ENCODE measurements at places on chromosomes 6 and 20. TPM values are rescaled to one million over a fixed set of nuclear protein-coding genes. Genes with fewer than 3 reads are reported as not detected.

The ULBP3 gene
- total RNA-seq, result 3.9 TPM

The BCAS1 gene
- 3.4 TPM for total RNA-seq

- no peak for DNase-seq
Observed at GRCh38 chr6:142950291-142950690, 5.3 kb upstream of the HIVEP2 start.

GRCh38 chr20:53794529-53795115, 201.0 kb upstream of the ZNF217 start:
- no peak for DNase-seq

The TAAR2 gene
- not detected for total RNA-seq

DNA sequence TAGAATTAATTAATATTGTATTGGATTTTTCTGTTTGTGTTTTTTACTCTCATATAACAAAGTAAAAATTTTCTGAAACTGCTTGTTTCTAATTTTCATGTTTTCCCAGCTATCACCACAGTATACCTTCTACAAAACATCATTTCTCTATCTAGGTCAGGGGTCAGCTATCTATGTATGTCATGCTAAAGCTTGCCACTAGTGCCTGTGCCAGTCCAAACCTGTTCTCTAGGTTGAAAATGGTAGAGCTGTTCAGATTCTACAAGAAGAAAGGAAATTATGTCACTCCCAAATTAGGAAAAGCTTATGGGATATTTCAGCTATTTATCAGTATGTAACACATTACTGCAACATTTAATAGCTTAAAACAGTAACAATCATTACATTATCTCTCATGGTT, 5.8 kb upstream of the ME1 start:
- DNase-seq, result no peak

GRCh38 chr6:51654647-51655046, 432.8 kb downstream of the PKHD1 start:
- no peak for DNase-seq

- DNase-seq, result no peak
Observed at GRCh38 chr20:52899041-52899608, 73.0 kb upstream of the TSHZ2 start.

GRCh38 chr20:63333241-63333836, 27.8 kb downstream of the CHRNA4 start:
- no peak for DNase-seq

The TREM2 gene
- total RNA-seq, result 0.59 TPM

- DNase-seq, result no peak
Observed at GRCh38 chr6:145904868-145905267, 59.3 kb downstream of the SHPRH start.

GRCh38 chr6:144544266-144544830, 259.2 kb downstream of the UTRN start:
- DNase-seq, result no peak

DNA sequence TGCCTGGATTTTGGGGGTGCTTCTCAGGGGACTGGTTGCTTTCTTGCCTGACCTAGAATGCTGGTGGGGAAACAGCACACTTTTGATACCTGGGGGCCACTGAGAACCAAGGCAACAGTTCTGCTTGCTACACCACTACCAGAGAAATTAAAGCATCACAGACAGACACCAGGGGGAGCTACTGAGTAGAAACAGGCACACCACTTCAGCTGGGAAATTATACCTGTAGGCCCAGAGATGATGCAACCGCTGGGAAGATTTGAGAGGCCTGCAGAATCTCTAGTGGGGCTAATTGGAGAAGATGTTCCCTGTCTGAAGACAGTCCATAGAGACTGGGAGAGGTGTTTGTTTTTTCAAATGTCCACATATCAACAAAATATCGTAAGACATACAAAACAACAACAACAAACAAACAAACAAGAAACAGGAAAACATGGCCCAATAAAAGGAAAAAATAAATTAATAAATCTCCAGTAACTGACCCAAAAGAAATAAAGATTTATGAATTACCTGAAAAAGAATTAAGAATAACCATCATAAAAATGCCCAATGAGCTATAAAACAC, 129.4 kb upstream of the RIN2 start:
- DNase-seq, result no peak

- DNase-seq, result no peak
Observed at GRCh38 chr6:1481286-1481685, 91.9 kb downstream of the FOXF2 start.

DNA sequence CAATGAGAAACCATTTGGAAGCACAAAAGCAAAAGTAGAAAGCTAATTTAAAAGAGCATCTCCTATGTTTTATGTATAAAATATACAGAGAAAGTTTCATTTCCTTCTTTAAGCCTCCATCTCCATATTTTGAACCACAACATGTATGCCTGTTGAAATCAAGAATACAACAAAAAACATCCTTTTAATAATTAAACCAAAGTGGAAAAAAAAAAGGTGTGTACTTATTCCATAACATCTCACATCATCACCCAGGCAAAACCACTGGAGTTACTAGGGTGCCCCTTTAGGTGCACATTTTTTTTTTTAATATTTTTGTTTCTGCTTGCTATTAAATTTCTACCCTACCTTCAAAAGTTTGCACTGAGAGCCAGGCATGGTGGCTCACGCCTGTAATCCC, 43.0 kb downstream of the EDN1 start:
- no peak for DNase-seq

GRCh38 chr20:41344477-41344876, 3.9 kb downstream of the LPIN3 start:
- no peak for DNase-seq

DNA sequence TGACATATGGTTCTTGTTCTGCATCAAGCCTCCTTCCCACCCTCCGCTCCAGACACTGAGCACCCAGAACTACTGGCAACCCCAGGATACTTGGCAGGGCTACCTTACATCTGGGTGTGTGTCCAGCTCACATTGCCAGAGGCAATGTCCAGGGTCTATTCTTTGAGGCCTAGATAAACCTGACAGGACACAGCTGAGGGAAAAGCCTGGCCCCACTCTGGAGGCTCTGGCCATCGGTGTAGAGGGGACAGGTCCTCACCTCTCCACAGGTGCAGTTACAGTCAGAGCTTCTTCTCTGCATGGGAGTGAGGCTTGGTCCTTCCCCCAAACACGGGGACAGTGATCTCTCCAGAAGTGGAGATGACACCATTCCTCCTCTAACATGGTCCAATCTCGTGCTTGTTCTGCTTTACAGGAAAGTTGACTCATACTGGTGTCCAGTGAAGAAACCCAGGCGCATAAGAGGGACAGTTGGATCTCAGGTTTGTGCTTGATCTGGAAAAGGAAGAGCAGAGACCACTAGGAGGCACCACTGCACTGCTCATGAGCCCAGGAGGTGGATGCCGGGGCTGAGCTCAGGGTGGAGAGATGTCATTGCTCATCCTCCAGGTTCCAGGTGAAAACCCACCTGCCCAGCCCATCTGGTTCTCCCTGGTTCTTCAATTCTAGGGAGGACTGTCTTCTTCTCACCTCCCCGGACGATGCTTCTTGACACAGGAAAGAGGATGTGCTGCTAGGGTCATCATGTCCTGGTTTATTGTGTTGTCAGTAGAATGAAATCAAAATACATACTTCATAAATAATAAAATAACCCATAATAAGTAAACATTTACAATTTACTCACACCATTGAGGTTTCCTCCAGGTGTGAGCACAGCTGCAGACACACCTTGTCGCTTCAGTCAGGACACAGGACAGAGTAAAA, 14.7 kb downstream of the HLA-F start:
- no peak for DNase-seq

GRCh38 chr6:163036160-163036645, 308.4 kb downstream of the PACRG start:
- peak; percentile 56 for DNase-seq

- DNase-seq, result peak; percentile 69
Observed at GRCh38 chr6:134826889-134827737, 122.8 kb downstream of the ALDH8A1 start.

The PPP1R14C gene
- total RNA-seq, result 18.3 TPM

The DEFB114 gene
- not detected for total RNA-seq

The SYCP2L gene
- total RNA-seq, result 4.9 TPM

GRCh38 chr20:44104798-44105517, 82.0 kb downstream of the JPH2 start:
- no peak for DNase-seq

DNA sequence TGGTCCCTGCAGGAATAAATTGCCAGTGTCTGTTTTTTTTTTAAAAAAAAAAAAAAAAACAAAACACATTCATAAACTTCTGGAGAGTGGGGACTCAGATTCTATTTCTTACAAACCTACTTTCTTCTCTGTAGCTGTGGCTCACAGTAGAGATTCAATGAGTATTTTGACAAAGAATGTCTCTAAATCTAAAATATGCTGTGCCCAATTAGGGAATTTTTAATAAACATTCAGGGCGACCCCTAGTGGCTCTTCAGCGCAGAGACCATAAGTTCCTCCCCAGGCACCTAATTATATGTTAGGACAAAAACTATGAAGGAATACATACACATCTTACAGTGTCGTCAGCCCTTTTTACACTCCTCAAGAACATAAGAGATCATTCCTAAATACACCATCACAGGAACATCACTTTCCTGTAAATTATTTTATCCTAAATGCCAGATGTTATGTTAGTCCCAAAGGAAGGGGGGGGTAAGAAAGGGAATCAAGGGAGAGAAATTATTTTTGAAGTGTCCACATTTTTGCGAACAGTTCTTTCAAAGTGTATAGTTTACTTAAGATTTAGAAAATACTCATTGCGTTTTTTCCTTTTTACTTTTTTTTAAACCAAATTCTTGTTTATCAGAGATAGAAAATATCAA, 21.8 kb upstream of the NAA20 start:
- DNase-seq, result peak; percentile 50

GRCh38 chr6:166768761-166769160, 141.7 kb upstream of the RPS6KA2 start:
- DNase-seq, result no peak

Measured in skin of body (tissue), 3 donors.